ENCODE measurements at places on chromosomes 2 and 18. TPM values are rescaled to one million over a fixed set of nuclear protein-coding genes. Genes with fewer than 3 reads are reported as not detected.

- no peak for DNase-seq
These were observed 271.2 kb downstream of the EN1 start for GRCh38 chr2:118576109-118576855.

DNA sequence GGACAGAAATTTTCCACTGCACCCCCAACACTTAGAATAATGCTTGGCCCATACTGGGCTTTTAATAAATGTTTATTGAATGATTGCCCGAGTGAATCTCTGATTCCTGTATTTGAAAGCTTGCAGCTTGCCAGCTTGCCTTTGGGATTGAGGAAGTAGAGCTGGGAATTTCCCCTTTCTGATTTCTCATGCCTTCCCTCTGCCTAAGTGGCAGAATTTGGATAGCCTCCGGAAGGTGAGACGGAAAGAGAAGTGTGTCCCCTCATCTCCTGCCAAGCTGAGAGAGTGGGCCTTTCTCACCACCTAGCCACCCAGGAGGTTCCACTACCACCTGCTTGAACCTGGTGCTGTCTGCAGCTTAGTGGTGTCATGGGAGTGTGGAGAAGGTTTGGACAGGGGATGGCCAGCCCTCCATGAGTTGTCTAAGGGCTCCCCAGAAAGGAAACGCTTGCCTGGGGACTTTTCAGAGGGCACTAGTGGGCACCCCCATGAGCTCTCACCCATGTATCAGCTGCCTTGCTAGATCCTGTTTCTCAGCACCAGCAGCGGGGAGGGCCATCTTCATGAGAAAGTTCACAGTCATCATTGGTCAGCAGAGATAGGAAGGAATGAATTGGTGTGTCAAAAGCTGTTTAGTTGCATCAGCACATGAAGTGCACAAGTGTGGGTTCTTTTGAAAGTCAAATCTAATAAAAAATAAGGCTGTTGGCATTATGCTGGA lies 8.6 kb upstream of the NCOA1 start:
- no peak for DNase-seq

DNA sequence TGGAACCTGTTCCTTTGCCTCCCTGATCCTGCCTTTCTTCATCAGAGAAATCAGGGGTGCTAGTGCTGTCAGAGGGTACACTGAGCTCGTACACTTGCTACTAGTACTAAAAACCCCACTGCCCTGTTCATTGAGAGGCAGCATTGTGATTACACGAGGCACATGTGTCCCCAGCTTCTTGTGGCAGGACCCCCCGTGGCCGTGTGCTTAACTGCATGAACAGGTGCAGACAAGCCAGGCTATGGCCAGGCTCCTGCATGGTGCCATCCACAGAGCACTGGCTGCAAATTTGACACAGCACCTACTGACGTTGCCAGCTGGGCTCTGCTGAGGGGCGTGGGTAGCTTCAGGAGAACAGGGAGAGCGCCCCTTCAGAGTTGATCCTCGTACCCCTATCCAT lies 248.4 kb downstream of the GLI2 start:
- no peak for DNase-seq

DNA sequence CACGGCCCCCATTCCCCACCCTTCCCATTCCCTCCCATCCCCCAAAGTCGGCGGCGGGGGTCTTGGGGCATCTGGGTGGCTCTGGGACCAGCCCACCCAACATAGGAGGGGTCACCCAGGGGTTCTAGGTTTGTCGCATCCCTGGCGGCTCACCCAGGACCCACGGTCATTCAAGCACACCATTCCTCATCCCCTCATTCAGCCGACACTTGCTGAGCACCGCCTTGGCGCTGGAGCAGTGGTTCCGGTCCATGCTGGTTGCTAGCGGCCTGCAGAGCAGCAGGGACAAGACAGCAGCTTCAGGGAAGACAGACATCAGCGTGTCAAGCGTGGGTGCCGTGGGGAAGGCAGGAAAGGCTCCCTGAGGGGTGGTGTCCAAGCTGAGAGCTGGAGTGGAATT lies 50.5 kb upstream of the OTOS start:
- no peak for DNase-seq

DNA sequence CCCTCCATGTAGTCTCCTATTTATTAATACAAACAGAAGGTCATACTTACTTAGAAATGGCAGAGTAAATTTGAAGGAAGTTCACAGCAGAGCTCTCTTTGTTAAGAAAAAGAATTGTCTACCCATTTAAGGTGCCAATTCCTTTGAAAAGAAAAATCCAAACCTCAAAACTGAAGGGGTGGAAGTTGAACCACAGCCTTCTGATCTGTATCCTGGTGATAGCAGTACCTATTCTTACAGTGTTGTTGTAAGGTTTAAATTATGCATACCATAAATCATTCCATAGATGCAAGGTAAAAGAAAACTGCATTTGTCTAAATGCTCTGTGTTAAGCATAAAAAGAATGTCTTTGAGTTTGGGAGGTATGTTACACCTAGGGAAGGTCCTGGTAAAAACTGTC lies 47.6 kb downstream of the COBLL1 start:
- no peak for DNase-seq

DNA sequence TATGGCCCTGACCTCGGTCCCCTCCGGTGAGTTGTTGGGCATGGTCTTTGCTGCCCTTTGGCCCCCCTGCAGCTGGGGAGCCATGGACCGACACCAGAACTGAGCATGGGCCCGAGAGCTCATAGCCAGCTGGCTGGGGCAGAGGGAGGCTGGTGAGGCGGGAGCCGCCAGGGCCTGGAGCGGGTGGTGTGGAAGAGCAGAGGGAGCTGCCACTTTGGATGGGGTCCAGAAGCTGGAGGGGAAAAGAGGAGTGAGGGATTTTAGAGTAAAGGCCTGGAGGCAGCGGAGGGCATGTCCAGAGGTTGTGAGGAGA lies 16.5 kb upstream of the CNNM3 start:
- DNase-seq = no peak

GRCh38 chr2:178909507-178909906 lies 102.3 kb upstream of the TTN start:
- DNase-seq = no peak

- no peak for DNase-seq
These were observed 9.4 kb downstream of the CAPG start for GRCh38 chr2:85400541-85401463.

GRCh38 chr2:209523867-209524266 lies 100.0 kb downstream of the MAP2 start:
- no peak for DNase-seq

DNA sequence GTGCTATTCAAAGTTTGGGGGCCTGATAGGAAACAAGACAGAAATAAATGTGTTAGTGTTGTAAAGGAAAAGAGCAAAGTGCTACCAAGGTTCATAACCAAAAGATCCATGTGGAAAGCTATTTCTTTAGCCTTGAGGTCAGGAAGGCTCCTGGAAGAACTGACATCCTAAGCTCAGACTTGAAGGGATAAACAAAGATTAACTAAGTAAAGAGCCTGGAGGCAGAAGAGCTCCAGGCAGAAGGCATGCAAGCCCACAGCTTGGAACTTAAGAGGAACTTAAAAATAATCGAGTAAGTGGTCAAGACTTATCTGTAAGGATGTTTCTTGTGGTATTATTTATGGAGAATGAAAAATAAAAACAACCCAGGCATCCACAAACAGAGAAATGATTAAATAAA lies 245.0 kb upstream of the MGAT5 start:
- DNase-seq = no peak

GRCh38 chr2:188922191-188922590 lies 52.0 kb upstream of the COL3A1 start:
- no peak for DNase-seq

DNA sequence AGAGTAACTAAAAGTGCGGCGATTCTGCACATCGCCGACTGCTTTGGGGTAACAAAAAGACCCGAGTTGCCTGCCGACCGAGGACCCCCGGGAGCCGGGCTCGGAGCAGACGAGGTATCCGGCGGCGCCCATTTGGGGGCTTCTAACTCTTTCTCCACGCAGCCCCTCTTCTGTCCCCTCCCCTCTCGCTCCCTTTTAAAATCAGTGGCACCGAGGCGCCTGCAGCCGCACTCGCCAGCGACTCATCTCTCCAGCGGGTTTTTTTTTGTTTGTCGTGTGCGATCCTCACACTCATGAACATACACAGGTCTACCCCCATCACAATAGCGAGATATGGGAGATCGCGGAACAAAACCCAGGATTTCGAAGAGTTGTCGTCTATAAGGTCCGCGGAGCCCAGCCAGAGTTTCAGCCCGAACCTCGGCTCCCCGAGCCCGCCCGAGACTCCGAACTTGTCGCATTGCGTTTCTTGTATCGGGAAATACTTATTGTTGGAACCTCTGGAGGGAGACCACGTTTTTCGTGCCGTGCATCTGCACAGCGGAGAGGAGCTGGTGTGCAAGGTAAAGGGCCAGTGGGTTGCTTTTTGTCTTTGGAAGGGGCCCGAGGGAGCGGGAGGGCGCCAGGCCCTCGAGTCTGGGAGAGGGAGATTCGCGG lies 1.4 kb downstream of the TRIB2 start:
- peak; percentile 64 for DNase-seq

GRCh38 chr18:55031164-55031563 lies 71.9 kb upstream of the CCDC68 start:
- no peak for DNase-seq

GRCh38 chr2:31140151-31140550 lies 1.9 kb upstream of the GALNT14 start:
- DNase-seq = no peak

DNA sequence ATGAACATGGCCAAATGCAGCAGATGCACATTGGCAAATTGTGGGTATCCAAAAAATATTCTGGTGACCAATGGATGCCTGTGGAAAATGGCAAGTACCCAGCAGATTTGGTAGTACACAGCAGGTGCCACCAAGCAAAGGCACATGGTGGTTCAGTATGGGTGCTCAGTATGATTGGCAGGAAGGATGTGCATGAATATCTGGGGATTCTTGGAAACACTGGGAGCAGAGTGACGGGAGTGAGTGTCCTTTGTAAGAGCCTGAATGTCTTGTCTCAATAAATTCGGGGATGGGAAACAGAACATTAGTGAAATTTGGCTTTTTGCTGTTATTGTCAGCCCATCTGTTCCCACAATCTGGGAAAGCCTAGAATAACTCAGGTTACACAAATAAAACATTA lies 36.8 kb upstream of the ACADL start:
- no peak for DNase-seq

GRCh38 chr2:183291436-183291835 lies 167.2 kb downstream of the NUP35 start:
- DNase-seq = no peak

- no peak for DNase-seq
These were observed 44.7 kb upstream of the TMEM200C start for GRCh38 chr18:5939801-5940667.

- no peak for DNase-seq
These were observed 98.4 kb downstream of the SCG2 start for GRCh38 chr2:223503746-223504145.

GRCh38 chr2:178320011-178320585 lies 125.8 kb downstream of the OSBPL6 start:
- DNase-seq = no peak

- no peak for DNase-seq
These were observed 448.1 kb downstream of the DCDC2C start for GRCh38 chr2:4151521-4151920.

DNA sequence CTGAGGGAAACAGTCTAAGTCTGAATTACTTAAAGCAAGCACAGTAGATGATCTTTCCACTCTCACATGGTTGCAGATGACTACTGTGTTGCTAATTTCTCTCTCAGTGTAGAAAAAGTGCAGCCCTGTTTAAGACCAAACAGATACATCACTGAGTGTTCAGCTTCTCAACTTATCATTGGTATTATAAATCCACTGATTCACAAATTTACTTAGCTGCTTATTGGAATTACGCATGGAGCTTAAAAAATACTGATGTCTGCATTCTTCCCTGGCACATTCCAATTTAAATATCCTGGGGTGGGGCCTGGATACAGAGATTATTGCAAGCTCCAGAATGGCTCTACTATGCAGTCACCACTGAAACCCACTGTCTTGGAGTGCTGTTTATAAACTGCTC lies 411.2 kb downstream of the RND3 start:
- DNase-seq = no peak

DNA sequence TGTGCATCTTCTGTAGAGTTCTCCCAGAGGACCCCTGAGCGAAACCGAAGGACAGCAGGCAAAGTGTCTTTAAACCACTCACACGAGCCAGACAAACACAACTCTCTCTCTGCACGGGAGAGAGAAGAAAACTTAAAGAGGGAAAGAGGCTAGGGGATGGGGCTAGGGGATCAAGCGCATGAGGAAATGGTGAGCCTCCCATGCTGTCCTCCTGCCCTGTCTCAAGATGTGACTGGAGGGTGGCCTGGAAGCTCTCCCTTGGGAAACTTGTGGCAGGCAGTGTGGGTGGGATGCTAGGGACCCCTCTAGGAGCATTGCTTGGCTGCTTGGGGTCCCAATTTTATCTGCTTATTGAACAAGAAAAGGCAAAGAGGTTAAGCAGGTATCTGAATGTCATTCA lies 44.5 kb downstream of the CYP26B1 start:
- peak; percentile 27 for DNase-seq

GRCh38 chr18:1017227-1018058 lies 112.8 kb downstream of the ADCYAP1 start:
- no peak for DNase-seq

DNA sequence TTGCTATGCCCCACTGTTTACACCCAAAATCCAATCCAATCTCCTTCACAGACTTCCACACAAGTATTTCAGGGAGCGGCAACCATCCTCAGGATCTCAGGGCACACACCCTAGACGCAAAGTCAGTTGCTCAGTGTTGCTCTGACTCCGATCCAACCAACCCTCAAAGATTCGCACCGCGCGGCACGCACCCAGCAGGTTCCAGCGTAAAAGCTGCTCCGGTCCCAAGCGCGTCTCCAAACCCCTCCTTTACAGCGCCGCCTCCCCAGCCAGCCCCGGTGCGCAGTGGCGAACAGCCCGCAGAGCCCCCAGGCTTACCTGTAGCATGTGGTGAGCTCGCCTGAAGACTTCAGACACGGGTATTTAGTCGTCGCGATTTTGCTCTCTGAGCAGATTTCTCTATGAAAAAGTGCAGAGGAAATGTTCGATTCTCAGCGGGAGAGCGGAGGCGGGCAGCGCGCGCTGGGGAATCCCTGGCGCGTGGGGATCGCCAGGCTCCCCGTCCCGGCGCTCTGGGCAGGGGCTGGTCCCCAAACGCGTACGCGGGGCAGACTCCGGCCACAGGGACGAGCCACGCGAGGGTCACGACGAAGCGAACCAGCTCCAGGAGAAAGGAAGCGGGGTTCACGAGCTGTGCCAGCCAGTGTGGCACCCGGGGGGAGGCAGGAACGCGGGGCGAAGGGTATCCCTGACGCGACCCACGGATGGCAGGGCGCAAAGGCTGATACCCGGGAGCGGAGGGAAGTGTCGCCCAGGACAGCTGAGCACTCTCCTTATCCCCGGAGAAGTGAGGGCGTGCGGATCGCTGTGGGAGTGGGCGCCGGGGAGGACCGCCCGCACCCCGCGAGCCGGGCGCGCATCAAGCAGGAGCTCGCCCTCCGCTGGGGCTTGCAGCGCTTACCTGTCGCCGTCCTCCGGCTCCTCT lies 650 bp downstream of the CCBE1 start:
- DNase-seq = peak; percentile 70

GRCh38 chr18:55420665-55421307 lies 167.2 kb downstream of the TCF4 start:
- no peak for DNase-seq

The M1AP gene
- 4.8 TPM for total RNA-seq

The SEMA4F gene
- total RNA-seq = 3.1 TPM

The UGT1A10 gene
- not detected for total RNA-seq

The POTEI gene
- total RNA-seq = 0.20 TPM

The ST6GAL2 gene
- total RNA-seq = 16.2 TPM

The TXNDC2 gene
- not detected for total RNA-seq

The IL36RN gene
- not detected for total RNA-seq

The MSGN1 gene
- total RNA-seq = not detected

All from H1 (cell line).